CD4-positive, alpha-beta T cell treated with Interleukin-1 beta for 1 hour (primary cell): ENCODE measurements at places on chromosomes 3 and 15.

GRCh38 chr3:183428447-183429211, at the start of gene MCF2L2:
TSS of gene MCF2L2 (minus strand) at chr3:183428619. CDS start at chr3:183427977, 642 bp downstream.
- peak; percentile 64 for DNase-seq

- no peak for DNase-seq
Observed at GRCh38 chr3:15436246-15436645, 8.8 kb downstream of the EAF1 start.

DNA sequence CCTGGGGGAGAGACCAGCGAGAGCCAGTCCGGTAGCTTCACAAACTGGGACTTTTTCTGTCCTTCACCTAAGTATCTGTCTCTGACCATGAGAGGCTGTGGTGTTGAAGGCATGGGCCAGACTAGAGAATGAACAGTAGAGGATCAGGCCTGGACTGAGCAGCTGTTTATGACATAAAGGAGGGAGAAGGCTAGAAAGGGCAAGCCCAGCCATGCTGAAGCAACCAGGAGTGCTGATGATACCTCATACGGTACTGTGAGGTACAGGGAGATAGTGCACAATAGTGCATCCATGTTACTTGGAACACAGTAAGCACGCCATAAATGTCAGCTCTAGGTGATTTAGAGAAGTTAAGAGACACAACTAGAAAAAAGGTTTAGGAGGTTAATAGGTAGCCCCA, 22.6 kb upstream of the TIMP4 start:
- DNase-seq, result no peak

- no peak for DNase-seq
Observed at GRCh38 chr15:68371160-68371559, 60.8 kb downstream of the ITGA11 start.

- no peak for DNase-seq
Observed at GRCh38 chr3:48440590-48440958, 517 bp downstream of the TMA7 start.

- no peak for DNase-seq
Observed at GRCh38 chr3:32181365-32181764, 57.1 kb upstream of the CMTM8 start.

GRCh38 chr15:90744759-90745402, 27.7 kb downstream of the BLM start:
- DNase-seq, result no peak

- DNase-seq, result no peak
Observed at GRCh38 chr15:65263313-65263712, 23.4 kb downstream of the PARP16 start.

DNA sequence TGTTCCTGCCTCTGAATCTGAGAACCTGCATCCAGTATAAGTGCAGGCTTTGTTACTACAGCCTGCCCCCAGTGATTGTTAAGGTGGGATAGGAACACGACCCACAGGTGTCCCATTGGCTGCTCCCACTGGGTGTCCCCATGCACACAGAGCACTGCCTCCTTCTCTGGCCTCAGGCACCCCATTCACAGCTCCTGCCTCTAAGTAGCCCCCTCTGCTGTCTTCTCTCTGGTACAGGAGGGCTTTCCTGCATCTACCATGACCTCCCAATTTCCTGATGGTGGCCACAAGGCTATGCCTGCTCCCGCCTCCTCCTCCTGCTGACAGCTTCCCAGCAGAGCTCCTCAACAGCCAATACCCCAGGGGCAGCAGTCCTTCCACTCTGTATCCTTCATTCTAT, 238.6 kb upstream of the TMC3 start:
- no peak for DNase-seq

DNA sequence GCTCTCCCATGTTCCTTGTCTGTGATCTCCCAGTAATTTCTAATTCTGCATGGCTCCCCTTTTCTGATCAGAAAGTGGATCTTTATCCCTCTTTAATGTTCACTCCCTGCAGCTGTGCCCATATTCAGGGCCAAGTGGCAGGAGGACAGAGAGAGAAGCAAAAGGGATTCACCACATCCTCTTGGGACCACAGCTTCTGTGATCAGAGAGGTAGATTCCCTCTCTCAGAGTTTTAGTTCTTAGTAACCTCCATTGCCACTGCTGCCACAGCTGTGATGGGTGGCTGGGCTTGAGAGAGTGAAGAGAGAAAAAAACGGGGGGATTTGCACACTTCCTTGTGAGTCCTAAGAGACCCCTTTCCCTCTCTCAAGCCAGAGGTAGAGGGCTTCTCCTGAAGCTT, 49.2 kb downstream of the GLCE start:
- no peak for DNase-seq

DNA sequence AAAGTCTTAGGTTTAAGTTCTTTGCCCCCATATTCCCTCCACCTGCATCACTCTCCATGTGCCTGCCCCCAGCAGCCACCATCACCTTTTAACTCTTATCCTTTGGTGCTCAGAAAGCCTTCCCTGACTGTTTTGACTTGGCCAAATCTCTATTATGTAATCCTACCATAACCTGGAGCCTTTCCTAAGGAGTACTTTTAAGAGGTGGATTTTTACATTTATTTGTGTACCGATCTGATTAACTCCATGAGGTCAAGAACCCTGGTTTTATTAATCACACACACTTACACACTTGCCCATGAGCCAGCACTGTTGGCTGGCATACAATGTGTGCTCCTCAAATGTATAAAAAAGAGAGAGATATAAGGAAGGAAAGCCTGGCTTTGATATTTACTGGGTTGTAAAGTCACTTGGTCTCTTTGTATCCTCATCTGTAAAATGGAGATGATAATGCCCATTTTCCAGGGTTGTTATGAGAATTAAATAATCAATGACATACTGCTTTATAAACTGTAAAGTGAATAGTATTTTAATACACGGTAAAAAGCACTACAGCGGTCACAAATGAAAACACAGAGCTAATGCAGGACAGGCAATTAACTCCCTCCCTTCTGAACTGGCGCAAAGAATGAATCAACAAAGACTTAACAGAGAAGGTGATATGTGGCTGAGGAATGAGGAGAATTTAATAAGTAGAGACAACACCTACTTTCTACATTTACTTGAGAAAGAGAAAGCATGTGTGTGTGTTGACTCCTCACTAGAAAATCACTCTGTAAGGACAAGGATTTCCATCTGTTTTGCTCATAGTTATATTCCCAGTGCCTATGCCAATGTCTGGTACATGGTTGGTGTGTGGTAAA, 45.4 kb downstream of the ATP13A4 start:
- no peak for DNase-seq

DNA sequence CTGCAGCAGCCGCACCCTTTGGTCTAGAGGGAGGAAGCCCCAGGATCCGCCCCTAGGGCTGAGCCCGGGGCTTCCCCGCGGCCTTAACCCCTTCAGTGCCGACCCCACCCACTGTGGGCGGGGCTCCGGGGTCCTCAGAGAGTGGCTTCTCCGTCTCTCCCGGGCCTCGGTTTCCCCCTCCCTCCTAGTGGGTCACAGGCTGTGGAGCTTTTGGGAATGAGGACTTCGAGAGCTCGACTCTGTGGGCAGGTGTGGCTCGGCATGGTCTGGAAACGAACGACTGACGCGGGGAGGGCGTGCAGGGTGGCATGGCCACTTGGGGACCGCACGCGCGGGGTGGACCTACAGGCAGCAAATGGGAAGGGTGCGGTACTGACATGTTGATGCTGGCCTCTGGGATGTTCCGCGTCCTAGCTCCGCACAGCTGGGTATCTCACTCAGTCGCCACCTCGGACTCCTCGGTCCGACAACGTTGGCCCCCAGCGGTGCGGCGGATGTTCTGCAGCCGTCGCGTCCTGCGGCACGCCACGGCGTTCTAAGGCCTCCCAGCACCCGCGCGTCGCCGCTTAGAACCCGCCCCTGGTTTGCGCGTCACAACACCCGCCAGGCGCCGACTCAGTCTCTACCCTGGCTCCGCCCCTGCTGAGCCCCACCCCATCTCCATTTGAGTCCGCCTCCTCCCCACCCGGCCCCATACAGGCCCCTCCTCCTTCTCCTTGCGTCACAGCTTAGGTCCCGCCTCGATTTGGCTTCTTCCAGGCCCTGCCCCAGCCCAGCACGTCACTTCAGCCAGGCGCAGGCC, at the start of the genes HYAL3 and NAA80:
TSS of gene HYAL3 (minus strand) at position 570 of the 802 bp plus-strand sequence. CDS start 3,803 bp downstream, outside the sequence.
TSS of gene NAA80 (minus strand) at position 570 of the 802 bp plus-strand sequence. CDS start 1,942 bp downstream, outside the sequence.
- peak; percentile 99 for DNase-seq

DNA sequence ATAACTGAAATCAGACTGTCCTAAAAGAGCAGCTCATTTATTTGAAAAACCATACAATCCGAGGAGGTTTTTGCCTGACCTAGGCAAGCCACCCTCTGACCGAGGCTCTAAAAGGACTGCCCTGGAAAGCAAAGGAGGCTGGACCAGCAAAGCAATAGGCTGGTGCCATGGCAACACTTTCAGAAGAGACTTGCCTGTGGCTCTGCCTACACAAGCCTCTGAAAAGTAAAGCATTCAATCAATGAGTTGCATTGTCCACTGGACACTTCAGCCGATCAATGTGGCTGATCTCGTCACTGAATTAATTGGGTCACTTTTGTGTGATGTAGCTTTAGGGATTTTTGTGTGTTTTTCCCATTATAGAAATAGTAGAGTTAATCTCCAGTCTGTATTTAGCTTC, 99.1 kb upstream of the SEMA6D start:
- no peak for DNase-seq
